ENCODE measurements at places on chromosomes 5 and 9. TPM values are rescaled to one million over a fixed set of nuclear protein-coding genes. Genes with fewer than 3 reads are reported as not detected.

DNA sequence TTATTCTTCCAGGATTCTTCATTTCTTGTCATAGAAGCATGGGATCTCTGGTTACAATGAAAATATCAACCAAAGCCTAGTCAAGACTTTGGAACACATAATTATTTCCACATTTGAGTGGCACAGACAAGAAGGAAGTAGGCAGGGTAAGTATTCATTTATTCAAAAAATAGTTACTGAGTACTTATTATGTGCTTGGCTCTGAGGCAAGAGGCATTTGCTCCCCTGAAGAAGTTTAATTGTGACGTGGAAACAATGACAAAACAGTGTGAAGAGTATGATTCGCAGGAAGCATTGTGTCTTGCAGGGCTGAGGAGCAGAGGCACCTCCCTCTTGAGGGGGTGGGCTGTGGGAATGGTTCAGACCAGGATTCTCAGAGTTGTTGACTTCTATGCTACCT is 45.0 kb upstream of the TNFSF15 start:
- no peak for DNase-seq

DNA sequence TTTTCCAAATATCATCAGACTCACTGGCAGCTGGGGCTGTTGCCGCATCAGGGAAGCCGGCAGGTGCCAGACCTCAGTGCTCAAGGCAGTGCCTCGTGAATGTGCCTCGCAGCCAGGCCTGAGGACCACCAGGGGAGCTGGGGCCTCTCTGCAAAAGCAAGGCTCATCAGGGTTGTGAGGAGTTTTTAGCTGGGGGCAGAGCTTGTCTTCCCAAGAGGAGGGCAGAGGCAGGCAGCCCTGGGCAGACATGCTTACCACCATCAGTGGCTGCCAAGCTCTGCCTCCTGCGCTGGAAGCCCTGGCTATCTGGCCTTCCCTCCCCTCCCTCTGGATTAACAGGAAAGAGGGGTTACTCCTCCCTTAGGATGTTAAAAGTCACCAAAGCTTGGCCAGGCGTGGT is 8.8 kb upstream of the TBC1D9B start:
- no peak for DNase-seq

EPB41L4B gene
- total RNA-seq = 3.5 TPM

PCDHA8 gene
- total RNA-seq = under 0.01 TPM

- DNase-seq = no peak
Observed at GRCh38 chr9:118058227-118058626, 354.0 kb downstream of the TLR4 start.

- no peak for DNase-seq
Observed at GRCh38 chr5:32933692-32934091, 222.6 kb downstream of the NPR3 start.

DNA sequence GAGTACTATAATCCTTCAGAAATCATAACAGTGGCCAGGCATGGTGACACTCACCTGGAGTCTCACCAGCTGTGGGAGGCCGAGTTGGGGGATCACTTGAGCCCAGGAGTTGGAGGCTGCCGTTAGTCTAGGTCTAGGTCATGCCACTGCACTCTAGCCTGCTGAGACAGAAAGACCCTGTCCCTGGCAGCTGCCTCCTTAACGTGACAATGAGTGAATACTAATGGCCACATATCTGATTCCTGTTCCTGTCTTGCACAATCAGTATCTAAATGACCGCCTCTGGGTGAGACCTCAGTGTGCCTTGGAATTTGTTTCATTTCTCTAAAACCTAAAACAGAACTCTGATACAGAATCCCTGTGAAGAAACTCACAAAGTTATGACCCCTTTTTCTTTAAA is 131.0 kb upstream of the DAB2 start:
- no peak for DNase-seq

NEURL1B gene
- total RNA-seq = 0.50 TPM

DNA sequence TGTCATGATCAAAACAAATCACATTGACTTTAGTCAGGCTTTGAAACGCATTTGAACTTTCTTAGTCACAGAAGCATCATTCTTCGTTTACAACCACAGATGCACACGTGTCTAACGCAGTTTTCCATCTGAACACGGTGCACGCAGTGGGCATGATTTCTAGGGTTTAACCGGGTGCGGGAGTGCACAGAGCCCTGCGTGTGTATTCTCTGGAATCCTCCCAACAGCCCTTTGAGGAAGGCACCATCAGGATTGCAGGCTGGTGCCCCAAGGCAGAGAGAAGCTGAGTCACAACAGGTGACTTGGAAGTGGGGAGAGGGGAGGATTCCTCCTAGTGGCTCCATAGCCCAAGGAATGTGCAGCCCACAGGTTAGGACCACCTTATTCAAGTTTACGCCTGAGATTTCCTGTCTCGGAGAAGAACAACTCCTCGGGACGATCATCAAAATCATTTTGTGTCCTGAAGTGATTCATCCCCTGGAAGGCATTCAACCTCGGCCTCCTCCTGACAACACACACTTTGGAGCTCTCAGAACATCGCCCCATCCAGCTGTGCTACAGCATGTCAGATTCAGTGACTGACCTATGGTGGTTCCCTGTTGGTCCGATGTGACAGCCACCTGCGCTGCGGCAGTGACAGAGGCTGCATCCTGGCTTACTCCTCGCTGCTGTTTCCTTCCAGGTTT is 13.1 kb downstream of the ROPN1L start:
- peak; percentile 37 for DNase-seq

ATG10 gene
- 7.2 TPM for total RNA-seq

VCAN gene
- total RNA-seq = 99.3 TPM

TRIM7 gene
- total RNA-seq = 16.3 TPM

CCNJL gene
- 16.4 TPM for total RNA-seq

GRCh38 chr5:126852091-126852571 is 75.2 kb downstream of the LMNB1 start:
- DNase-seq = no peak

DNA sequence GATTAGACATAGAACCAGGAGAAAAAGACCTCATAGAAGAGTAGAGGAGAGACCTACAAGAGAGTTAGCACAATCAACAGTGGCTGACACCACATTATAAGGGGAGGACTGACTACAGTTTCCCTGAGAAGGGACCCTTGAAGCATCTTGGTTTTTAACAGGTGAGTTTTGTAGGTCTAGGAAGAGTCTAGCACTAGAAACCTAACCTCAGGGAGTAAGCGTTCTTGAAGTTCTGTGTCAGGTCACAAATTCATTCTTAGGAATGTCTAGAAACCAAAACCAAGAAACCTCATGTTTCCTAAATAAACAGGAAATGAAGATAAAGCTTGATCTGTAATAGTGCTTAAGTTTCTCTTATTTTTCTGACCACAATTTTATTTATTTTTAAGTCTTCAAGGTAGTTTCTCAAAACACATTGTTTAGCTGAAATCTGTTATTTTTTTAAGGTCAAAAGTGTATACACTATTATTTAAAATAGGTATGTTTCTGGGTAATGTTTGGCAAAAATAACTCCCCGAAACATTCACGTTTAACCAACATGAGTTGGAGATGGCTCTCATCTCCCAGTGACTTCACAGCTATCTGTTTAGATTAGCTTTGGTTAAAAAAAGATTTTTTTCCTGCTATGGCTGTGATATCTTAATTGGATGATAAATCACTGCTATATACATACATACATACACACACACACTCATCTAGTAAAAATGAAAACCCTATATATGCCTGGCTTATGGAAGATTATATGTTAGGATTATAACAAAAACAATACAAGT is 37.1 kb downstream of the MAP3K1 start:
- DNase-seq = peak; percentile 21

DNA sequence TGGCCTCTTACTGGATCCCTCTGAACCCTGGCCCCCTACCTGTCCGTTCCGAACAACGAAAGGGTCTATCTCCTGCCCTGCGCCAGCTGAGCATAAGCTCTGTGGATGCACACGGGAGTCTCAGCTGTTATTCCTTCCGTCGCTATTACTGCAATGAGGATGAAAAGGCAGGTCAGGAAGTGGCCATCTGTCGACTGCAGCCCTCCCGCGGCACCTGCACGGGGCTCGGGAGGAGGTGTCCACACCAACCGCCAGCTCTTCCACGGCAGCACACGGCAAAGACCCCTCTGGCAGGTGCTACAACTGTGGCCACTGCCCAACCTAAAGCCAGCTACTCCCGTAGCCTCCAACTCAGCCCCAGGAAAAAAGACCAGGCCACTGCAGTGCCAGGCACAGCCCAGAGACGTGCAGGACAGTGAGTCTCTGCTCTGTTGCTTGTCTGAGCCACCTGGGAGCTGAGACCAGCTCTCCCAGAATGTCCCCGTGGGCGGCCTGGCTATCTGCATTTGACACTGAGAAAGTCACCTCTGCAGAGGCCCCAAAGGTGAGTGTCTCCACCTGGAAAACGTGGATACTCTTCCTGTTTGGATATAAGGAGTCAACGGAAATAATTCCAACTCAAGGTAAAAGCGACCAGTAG is 19.1 kb downstream of the CAMSAP1 start:
- DNase-seq = no peak

GRCh38 chr9:19914044-19914443 is 125.2 kb upstream of the SLC24A2 start:
- DNase-seq = no peak

- DNase-seq = peak; percentile 24
Observed at GRCh38 chr5:100430268-100431195, 104.6 kb upstream of the FAM174A start.

GRCh38 chr9:112774006-112774996 is 23.7 kb downstream of the SNX30 start:
- DNase-seq = no peak

HSPB3 gene
- not detected for total RNA-seq

Measured in mammary epithelial cell (primary cell).